ENCODE measurements at places on chromosomes 11 and 22.

GRCh38 chr11:85685820-85686459, at the start of gene CCDC89:
TSS of gene CCDC89 (minus strand) at chr11:85686195. CDS start at chr11:85686130, 65 bp downstream.
- peak; percentile 23 for DNase-seq

GRCh38 chr11:108541531-108541930, 43.3 kb upstream of the POGLUT3 start:
- no peak for DNase-seq

DNA sequence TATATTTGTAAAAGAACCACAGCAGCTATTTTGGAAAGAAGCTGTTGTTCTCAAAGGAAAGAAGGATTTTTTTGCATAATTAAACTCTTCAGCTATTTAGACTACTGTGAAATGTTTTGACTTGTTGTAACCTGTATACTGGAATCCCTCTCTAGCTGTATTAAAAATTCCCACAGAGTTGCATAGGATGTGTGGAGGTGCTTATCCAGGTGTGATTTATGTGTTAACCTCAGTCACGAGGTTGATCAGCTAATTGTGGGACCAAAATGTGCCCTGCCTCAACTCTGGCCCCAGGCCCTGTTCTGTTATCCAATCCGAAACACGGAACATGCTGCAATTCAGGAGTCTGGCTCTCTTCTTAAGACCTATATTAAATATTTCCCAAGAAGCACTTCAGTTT, 70.1 kb downstream of the LIF start:
- DNase-seq: no peak

DNA sequence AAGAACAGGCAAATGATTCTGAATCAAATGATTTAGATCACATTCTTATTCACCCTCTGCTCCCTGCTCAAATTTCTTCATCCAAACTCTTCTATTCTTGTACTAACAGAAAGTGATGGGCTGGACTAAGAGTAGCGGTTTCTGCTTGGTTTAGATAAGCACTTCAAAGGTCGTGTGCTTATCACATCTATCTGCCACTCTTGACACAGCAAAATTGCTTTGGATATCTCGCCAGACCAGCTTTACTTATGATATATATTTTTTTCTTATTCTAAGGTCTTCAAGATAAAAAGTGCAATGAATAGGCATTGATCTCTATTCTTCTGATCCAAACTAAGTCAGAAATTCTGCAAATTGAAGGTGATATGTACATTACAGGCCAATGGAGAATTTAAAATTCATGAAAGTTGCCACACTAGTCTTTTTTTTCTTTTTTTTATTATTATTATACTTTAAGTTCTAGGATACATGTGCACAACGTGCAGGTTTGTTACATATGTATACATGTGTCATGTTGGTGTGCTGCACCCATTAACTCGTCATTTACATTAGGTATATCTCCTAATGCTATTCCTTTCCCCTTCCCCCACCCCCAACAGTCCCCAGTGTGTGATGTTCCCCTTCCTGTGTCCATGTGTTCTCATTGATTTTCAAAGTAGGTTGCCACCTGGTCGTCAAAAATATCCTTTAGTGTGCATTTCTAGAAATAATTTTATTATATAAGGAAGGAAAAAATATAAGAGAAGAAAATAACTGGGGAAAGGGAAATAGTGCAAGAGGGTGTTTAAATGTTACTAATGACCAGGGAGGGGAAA, 1941.0 kb upstream of the RAG2 start:
- DNase-seq: no peak

- no peak for DNase-seq
Measured at GRCh38 chr22:35601743-35602615, 15.2 kb downstream of the MB start.

DNA sequence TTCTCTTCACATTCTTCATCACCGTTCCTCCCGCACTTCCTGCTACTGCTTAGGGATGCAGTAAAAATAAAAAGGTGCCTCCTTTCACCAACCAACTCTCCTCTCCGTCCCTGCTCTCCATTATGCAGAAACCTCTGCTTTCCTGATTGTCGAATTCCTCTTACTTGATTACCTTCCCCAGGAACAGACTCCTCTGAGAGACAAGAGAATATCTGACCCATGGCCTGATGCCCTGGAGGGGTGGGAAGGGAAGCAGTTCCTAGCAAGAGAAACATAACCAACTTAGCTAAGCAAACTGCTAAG, 80.9 kb downstream of the TRIM29 start:
- no peak for DNase-seq

GRCh38 chr11:30832831-30833230, 246.7 kb upstream of the MPPED2 start:
- DNase-seq: no peak

- DNase-seq: no peak
Measured at GRCh38 chr11:118917481-118918127, 8.1 kb downstream of the BCL9L start.

DNA sequence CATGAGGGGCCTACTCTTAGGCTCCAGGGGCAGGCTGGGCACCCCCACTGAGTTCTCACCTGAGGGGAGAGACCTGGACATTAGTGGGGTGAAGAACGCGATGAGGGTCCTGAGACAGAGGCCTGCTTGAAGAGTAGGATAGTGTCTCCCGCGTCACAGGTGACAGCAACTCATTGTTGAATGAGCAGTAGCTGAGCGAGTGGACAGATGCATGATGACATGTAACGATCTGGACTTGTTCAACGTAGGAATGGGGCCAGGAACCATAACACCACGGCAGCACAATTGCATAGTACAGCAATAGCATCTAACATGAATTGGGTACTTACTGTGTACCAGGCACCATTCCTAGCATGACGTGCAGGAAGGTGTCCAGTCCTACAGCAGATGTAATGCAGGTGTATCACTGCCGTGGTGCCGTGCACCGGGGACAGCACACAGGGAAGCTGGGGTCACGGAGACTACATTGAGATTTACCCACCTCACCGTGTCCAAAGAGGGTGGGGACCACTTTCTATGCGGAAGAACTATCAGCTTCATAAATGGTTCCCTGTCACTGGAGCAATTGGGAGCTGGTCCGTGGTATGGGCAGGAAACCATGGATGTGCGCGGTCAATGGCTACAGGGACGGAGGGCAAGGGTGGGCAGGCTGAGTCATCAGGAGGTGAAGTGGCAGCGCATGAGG, 1019.1 kb downstream of the TBC1D22A start:
- DNase-seq: no peak

DNA sequence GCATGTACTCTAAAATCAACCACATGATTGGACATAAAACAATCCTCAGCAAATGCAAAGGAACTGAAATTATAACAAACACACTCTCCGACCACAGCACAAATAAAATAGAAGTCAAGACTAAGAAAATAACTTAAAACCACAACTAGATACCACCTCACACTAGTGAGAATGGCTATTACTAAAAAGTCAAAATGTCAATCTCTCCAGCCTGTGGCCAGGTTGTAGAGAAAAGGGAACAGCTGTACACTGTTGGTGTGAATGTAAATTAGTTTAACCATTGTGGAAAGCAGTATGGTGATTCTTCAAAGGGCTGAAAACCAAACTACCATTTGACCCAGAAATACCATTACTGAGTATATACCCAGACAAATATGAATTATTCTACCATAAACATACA, 1025.7 kb upstream of the TENM4 start:
- DNase-seq: no peak

- no peak for DNase-seq
Measured at GRCh38 chr11:21710809-21711208, 482.1 kb upstream of the ANO5 start.

GRCh38 chr11:36350137-36350513, 54.0 kb downstream of the PRR5L start:
- no peak for DNase-seq

- no peak for DNase-seq
Measured at GRCh38 chr11:7688238-7688826, 15.0 kb upstream of the CYB5R2 start.

All from hypothalamus (tissue), 51 donors.